CD4-positive, alpha-beta T cell treated with Interleukin-21 for 1 hour (primary cell): ENCODE measurements at places on chromosomes 4 and X.

GRCh38 chr4:7658341-7659204, 223.8 kb upstream of the PSAPL1 start:
- DNase-seq, result no peak

GRCh38 chrX:131881194-131881593, 141.9 kb upstream of the STK26 start:
- DNase-seq, result peak; percentile 0

DNA sequence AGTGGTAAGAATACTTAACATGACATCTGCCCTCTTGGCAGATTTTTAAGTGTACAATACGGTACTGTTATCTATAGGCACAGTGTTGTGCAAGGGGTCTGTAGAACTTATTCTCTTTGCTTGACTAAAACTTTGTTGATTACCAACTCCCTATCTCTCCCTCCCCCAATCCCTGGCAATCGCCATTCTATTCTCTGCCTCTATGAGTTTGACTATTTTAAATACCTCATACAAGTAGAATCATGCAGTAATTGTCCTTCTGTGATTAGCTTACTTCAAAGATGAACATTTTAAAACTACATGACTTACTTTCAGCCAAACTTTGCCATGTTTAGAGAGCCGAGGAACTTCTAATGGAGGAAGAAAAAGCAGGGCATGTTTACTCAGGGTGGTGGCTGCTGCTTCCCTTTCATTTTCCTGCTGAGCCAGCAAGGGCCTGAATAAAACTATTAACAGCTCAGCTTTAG, 62.4 kb downstream of the APOO start:
- no peak for DNase-seq

- DNase-seq, result no peak
These were observed 136.3 kb downstream of the TMEM144 start for GRCh38 chr4:158346576-158346975.

GRCh38 chr4:17112292-17112659, 213.8 kb upstream of the LDB2 start:
- DNase-seq, result no peak

GRCh38 chr4:152651473-152652060, 28.2 kb downstream of the TMEM154 start:
- no peak for DNase-seq

GRCh38 chrX:97876697-97877407, 993.1 kb downstream of the RPA4 start:
- no peak for DNase-seq

GRCh38 chr4:37758226-37758625, 68.3 kb upstream of the PGM2 start:
- DNase-seq, result peak; percentile 19

GRCh38 chr4:26753617-26754016, 107.0 kb upstream of the STIM2 start:
- no peak for DNase-seq

GRCh38 chr4:157889788-157890187, 283.0 kb downstream of the GASK1B start:
- no peak for DNase-seq

GRCh38 chr4:86482306-86483172, 111.6 kb upstream of the PTPN13 start:
- DNase-seq, result no peak

DNA sequence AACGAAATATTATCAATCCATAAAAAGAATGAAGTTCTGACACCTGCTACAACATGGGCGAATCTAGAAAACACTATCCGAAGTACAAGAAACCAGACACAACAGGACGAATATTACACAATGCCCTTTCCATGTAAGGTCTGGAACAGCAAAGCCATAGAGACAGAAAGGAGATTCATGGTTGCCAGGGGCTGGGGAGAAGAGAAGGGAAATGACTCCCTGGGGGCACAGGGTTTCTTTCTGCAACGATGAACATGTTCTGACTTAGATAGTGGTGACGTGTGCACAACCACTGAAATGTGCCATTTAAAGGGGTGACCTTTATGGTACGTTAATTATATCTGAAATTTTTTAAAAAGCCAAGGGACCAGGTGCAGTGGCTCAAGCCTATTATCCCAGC, 28.3 kb downstream of the GPR143 start:
- no peak for DNase-seq

- no peak for DNase-seq
These were observed 114.8 kb downstream of the STOX2 start for GRCh38 chr4:184019667-184020623.

- no peak for DNase-seq
These were observed 1054.2 kb downstream of the ARAP2 start for GRCh38 chr4:35189988-35190613.

- DNase-seq, result peak; percentile 20
These were observed 163.6 kb downstream of the ZNF674 start for GRCh38 chrX:46381630-46382029.

- DNase-seq, result no peak
These were observed 65.7 kb upstream of the MID1 start for GRCh38 chrX:10685923-10686595.

DNA sequence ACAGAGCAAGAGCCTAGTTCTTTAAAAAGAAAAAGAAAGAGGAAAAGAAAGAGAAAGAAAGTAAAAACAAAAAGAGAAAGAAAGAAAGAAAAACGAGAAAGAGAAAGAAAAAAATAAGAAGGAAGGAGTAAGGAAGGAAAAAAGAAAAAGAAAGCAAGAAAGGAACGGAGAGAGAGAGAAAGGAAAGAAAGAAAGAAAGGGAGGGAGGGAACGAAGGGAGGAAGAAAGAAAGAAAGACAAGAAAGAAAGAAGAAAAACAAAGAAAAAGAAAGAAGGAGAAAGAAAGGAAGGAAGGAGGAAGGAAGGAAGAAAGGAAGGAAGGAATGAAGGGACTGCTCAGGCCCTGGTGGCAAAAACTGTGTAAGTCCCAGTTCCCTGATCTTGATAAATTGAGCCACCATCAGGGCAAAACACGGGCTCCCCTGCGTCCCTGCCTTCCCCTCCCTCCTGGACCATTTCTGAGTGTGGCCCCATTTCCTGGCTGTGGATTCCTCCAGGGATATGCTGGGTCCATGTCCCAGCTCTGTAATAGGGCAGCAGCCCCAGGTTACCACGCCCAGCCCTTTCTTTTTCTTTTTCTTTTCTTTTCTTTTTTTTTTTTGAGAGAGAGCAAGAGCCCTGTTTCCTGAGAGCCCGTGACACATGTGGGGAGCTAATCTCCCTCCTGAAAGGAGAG, 44.8 kb downstream of the SHOX start:
- no peak for DNase-seq

DNA sequence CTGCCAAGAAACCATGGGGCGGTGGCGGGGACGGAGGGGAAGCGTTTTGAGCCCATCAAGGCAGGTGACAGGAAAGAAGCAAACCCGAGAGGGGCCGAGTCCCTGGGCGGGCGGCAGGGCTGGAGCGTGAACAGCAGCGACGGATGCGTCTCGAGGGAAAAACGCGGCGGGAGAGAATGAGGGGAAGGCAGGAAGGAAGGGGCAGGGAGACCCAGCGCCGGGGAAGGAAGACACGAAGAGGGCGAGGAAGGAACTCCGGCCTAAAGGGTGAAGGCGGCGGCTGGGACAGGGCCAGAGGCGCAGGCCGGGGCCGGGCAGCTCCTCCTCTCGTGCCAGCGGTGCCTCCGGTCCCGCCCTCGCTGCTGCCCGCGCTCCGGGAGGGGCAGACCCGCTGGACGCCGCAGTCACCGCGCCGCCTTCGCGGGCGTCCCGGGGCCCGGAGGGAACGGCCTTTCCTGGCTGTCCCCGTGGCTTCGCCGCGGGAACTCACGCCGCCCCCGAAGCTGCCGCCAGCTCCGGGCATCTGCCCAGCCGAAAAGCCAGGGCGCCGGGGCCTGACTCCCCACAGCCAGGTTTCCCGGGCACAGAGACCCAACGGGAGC, 751 bp upstream of the RGS12 start:
- DNase-seq, result peak; percentile 18

DNA sequence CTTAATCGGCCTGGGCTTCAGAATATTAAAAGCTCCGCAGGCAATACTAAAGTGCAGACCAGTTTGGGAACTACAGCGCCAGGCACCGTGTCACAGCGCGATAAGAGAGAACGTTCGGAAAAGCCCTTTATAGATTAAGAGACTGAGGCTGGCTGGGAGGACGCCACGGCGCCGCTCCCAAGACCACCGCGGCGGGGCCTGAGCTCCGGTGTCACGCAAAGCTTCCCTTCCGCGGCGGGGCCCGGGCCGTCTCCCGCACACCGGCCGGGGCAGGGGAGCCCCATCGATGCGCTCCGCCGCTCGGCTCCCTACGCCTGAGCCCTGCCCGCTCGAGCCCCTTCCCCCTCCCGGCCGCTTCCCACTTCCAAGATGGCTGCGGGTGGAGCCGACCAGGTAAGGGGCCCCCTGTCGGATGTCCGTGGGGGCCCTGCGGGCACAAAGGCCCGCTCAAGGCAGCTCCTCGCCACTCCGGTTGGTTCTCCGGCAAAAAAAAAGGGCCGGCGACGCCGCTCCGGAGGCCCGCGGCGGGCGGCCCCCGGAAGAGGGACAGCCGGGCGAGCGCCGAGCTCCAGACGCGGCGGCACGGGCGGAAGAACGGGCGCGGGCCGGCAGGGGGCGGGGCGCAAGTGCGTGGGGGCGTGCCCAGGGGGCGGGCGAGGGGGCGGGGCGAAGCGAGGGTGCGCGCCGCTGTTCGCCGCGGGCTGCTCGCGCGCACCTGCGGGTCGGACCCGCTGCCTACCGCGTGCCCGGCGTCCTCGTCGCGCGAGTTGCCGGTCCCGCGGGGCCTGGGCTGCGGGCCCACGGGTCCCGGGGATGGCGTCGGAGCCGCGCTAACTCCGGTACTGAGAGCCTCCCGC, at the start of gene TBC1D14:
Gene TBC1D14, plus strand, starts transcription at position 714 of the 857 bp plus-strand sequence. CDS start 13,564 bp downstream, outside the sequence.
- peak; percentile 89 for DNase-seq

- no peak for DNase-seq
These were observed 12.3 kb upstream of the TMEM271 start for GRCh38 chr4:588351-588849.

DNA sequence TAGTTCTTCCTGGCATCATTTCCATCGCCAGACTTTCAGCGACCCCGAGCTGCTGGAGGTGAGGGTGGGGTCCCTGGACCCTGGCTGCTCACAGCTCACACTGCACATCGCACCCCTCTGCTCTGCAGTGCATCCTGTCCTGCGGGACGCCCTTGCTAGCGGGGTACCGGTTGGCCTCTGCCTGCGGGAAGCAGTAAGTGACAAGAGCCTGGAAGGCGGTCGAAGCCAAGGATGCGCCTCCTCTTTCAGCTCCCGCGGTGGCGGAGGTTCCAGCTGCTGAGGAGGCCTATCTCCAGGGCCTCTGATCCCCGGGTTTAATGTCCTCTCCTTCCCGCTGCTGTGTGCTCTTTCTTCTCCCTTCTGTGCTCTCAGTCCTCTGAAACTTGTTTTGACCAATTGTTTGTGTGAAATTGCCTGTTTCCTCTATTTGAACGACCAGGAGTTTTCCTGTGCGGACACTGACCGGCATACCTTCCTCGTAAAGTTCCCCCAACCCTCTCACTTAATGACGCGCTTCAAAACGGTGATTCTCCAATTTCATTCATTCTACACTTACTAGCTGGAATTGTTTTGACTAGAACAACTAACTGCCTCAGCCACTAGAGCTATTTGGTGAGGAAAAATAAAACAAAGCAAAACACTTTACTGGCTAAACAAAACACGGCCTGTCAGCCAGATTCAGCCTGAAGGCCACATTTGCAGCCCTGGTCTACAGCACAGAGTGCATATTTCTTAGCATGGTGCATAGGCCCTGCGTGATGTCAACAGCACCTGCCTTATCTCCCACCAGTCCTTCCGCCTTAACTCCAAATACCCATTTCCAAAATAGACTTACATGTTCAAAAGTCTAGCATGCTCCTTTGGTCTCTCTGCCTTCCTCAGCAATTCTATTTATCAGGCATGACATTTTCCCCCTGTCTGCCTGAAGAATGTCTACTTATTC, 28.0 kb downstream of the MGAT4D start:
- no peak for DNase-seq

DNA sequence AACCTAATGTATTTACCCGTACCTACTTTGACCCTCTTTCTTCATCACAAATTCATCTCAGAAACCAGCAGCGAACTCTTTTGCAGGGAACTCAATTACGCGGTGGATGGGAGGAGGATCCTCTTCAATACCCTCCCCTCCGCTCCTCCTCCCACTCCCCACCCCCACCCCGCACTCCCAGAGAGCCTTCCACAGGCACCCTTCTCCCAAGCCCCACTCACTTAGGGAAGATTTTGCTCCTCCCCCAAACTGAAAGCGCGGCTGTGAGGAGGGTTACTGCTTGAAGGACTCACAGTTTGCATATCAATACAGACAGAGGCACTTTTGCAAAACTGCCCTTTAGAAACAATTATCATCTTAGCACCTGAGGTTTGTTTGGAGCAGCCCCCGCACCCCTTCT, 960 bp upstream of the IL1RAPL1 start:
- no peak for DNase-seq

DNA sequence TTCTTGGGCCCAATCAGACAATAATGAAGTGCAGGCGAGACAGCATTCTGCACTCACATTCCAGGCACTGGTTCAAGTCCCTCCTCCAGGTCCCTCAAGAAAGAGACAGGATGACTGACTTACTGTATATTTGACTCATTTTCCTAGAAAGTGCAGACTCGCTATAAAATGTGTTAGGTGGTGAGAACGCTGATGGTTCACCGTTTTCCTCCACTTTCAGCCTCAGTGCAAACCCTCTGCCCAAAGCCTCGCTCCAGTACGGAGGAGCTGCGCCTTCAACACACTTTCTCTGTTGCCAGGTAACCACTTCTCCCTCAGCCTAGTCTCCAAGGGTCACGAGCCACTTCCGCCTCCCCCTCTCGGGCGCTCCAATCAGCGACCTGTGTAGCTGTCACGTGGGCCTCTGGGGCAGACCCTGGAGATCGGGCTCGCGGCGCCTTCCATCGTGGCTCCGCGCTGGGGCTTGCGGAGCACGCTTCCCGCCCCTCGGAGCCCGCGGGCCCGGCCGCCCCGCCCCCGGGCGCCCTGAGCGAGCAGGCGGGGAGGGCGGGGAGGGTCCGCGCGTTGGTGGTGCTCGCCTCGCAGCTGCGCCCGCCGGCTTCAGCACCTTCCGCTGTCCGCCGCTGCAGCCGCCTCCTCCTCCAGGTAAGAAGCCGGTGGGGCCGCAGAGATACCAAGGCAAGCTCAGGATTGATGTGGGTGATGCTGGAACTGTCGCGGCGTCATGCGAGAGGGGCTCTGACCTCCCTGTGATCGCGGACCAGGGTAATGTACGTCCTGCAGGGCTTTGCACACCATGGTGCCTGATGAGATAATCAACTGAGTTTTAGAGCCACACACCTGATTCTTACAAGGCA, at the start of gene WDR17:
Gene WDR17, plus strand, starts transcription at position 407 of the 857 bp plus-strand sequence. CDS start 45,740 bp downstream, outside the sequence.
- DNase-seq, result peak; percentile 77

DNA sequence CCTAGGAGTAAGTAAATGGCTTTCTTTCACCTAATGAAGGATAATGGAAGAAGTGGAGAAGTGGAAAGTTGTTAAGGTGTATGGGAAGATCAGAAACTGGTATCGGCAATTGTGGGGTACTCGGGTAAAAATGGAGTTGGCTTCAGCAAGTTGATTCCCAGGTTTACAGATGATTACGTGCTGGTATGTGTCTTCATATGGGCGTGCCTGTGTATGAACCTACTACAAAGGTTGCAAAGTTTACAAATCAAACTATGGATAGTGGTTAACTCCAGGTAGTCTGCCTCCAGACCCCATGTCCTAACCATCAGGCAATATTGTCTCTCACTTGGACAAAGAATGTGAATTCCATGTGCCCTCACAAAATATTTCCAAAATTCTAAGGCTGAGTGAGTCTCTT, 773 bp downstream of the TLR3 start:
- no peak for DNase-seq
